ENCODE measurements at places on chromosomes 3 and 15.

GRCh38 chr3:14451844-14452739 is 49.7 kb downstream of the SLC6A6 start:
- DNase-seq, result no peak

GRCh38 chr3:157092230-157092629 is 67.7 kb downstream of the CCNL1 start:
- no peak for DNase-seq

DNA sequence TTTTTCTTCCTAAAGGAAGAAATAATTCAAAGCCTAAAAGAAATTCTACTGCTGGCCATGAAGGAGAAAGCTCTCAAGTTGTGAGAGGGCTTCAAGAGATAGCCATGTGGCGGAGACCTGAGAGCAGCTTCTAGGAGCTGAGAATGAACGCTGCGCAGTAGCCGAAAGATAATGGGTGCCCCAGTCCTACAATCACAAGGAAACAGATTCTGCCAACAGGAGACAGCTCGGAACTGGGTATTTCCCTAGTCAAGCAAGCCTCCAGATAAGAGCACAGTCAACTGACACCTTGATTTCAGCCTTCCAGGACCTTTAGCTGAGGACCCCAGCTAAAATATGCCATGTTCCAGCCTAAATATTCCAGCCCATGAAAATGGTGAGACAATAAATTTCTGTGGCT is 824.1 kb downstream of the FHIT start:
- no peak for DNase-seq

DNA sequence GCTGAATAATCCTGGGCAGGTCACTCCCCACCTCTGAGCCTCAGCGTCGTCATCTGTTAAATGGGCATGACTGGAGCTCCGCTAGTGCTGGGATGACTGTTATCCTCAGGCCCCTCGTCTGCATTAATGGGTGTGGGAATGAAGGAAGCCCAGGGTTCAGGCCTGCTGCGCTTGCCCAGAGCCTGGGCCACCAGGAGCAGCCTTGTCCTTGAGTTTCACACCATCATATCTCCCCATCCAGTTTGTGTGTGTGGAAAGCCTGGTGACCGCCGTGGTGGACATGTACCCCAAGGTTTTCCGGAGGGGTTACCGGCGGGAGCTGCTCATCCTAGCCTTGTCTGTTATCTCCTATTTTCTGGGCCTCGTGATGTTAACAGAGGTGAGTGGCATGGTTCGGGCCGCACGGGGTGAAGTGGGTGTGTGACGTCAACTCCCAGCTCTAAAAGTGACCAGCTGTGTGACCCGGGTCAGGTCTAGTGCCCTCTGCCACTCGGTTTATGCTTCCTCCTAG is 63.5 kb upstream of the SLC6A1 start:
- no peak for DNase-seq

DNA sequence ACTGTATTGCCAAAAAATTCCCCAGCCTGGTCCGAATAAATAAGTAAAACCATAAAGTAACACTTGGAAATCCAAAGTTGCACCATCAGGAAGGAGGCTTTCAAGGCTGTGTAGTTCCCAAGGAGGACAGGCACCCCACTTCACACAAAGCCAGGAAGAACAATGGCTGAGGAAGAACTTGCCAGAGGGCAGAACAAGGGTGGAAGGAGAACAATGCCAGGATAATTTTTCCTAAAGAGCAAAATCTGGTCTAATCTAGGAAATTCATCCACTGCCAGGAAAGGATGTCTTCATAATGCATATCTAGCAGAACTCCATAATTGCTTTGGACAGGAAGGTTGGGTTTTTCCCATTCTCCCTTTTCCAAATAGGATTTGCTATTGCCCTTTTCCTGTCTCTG is 15.7 kb upstream of the ARID3B start:
- no peak for DNase-seq

- DNase-seq, result no peak
Observed at GRCh38 chr3:3125977-3126376, 763 bp upstream of the TRNT1 start.

- no peak for DNase-seq
Observed at GRCh38 chr3:188578576-188579363, 424.8 kb downstream of the LPP start.

DNA sequence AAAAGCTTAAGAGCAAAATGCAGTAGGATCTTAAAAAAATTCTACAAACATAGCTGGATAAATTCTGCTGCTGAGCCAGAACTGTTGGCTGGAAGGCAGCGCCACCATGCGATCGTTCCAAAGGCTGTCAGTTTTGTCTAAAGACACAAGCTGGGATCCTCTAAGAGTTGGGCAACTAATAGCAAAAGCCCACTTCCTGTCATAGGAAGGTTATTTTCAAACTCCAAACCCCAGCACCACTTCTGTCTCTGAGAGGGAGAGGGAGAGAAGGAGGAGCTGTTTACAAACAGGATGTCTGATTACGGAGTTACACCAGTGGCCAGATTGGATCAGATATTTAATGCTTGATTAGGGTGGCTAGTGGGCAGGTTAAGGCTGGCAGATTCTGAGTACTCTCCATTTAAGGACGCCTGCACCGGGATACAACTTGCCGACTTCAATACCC is 44.0 kb downstream of the EIF4E3 start:
- peak; percentile 75 for DNase-seq

GRCh38 chr3:127674101-127674721 is 1.5 kb downstream of the ABTB1 start:
- DNase-seq, result no peak

GRCh38 chr3:156109989-156110388 is 10.4 kb upstream of the KCNAB1 start:
- DNase-seq, result no peak

GRCh38 chr15:71252740-71253047 is 137.4 kb downstream of the THSD4 start:
- DNase-seq, result no peak

- no peak for DNase-seq
Observed at GRCh38 chr15:90869601-90870353, 1.4 kb downstream of the FURIN start.

- no peak for DNase-seq
Observed at GRCh38 chr3:41216993-41217392, 17.7 kb downstream of the CTNNB1 start.

GRCh38 chr3:47016934-47017435 is 37.5 kb downstream of the NBEAL2 start:
- DNase-seq, result no peak

DNA sequence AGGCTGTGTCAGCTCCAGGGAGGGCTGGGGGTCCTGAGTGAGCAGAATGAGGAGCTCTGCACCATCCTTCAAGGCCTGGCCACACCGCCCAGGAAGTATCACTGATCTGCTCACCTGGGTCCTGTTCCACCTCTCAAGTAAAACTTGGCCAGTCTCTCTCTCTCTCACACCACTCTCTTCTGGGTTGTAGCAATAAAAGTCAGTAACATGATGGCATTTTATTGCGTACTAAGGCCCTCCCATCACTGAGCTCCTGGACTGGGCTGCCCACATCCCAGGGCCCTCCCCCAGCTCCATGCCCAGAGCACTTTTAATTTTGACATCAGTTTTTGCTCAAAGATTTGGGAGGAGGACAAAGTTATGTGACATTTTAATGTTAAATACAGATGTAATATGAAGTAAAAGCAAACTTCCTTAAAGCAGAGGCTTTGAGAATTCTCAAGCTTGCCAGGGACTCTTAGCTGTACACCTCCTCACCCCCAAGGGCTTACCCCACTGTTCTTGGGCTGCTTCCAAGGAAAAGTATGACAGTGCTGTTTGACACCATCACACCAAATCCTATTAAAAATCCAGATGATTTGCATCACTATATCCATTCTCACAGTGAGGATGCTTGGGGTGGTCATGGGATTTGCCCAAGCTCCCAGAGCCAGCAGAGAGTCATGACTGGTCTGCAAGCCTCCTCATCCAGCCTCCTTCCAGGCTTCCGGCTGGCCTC is 105.1 kb upstream of the SLCO2A1 start:
- DNase-seq, result no peak

GRCh38 chr15:48653216-48653615 is 7.7 kb upstream of the FBN1 start:
- DNase-seq, result no peak

DNA sequence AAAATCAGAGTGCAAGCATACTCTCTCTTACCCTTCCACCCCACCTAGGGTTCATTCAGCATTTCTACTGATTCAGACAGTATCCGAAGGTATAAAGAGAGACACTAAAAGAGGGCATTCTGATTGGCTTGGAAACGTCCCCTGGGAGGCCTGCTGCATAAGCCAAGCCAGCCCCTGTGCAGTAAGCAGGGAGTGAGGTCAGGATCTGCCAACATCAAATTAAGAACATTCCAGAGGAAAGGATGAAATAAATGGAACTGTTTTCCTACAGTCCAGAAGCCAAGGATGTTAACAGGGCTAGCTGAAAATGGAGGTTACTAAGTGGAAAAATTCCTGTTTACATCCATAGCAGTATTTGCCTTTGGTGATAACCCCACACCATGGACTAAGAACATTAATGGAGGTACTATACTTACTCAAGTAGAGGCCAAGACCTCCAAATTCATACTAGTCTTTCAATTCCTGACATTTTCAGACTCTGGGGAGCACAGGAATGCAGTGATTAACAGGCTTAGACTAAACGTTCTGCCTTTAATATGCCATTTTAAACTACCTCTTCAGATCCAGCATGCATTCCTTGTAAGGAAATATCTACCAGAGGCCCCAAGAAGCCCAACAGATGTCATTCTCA is 34.5 kb downstream of the NPTN start:
- DNase-seq, result peak; percentile 33

GRCh38 chr3:142353571-142353970 is 94.3 kb downstream of the XRN1 start:
- DNase-seq, result no peak

GRCh38 chr3:71022551-71023335 is 560.8 kb downstream of the FOXP1 start:
- DNase-seq, result no peak
